Transverse colon (tissue), 4 donors: ENCODE measurements at places on chromosomes 2 and 18.

GRCh38 chr2:9638532-9638931 is 7.7 kb upstream of the YWHAQ start:
- peak; percentile 72 for DNase-seq

DNA sequence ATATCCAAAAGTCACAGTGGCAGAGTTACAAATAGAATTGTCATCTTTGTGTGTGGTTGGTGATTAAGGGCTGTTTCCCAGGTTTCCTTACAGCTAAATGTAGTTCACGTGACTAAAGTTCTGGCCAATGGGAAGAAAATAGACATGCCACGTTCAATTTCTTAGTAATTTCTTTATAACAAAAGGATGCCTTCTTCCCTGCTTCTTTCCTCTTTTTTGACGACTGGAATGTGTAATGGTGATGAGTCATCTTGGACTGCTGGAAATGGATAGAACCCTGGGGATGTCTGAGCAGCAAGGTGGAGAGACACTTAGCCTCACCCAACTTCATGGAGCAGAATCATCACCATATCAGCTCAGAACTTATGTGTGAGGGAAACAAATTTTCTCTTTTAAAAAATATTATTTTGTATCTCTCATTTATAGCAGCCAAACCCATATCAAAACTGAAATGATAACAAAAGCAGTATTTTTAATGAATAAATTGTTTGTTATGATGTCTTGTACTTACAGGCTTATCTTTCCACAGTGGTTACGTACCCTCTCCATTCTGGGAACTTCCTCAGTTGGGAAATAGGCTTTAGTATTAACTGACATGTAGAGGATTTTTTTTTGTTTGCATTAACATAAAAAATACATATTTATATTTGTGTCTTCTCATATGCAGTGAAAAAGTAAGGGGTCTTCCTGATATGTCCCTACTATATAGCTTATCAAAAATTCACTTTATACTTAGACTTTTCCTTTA is 91.1 kb upstream of the CDH2 start:
- no peak for DNase-seq

DNA sequence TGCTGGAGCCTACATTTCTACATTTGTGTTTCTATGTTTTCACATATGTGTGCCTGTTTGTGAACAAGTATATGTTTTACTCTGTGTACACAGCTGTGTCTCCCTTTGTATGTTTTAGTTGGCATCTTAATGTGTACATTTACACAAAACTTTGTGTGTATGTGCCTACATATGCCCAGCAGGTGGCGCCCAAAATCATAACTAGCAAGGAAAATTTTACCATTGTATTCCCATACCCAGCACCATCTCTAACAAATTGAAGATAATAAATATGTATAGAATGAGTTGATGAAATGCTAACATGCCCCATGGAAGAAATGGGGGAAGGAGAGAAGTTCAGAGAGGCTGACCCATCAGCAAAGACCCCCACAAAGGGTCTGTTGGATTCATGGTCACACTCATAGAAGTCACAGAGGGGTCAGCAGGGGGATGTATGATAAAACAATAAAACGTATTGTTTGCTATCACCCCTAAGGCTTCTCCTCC is 48.1 kb downstream of the PKDCC start:
- peak; percentile 86 for DNase-seq

DNA sequence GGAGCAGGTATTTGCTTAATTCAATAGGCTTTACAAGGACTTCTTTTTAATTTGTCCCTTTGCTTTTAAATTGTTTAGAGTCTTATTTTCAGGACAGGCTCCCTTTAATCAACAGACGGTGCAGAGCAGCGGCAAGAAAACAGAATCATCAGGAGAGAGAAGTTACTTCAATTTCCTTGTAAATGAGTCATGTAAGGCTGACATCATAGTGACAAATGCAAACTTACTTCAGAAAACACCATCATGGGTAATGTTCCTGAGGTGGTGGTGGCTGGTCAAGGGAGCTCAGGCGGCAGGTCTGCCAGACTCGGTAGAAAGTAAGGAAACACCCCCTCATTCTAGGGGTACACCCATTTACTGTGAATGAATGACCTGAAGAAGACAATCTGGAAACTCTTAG is 395.1 kb downstream of the FBXO15 start:
- DNase-seq = no peak
